Stimulated activated CD4-positive, alpha-beta T cell treated with anti-CD3 and anti-CD28 coated beads, Interleukin-1b, Interleukin-23, amount 100 ng/mL, for 4 hours (primary cell): ENCODE measurements at places on chromosomes 5 and 9.

- no peak for DNase-seq
Observed at GRCh38 chr5:23776684-23777083, 269.3 kb downstream of the PRDM9 start.

DNA sequence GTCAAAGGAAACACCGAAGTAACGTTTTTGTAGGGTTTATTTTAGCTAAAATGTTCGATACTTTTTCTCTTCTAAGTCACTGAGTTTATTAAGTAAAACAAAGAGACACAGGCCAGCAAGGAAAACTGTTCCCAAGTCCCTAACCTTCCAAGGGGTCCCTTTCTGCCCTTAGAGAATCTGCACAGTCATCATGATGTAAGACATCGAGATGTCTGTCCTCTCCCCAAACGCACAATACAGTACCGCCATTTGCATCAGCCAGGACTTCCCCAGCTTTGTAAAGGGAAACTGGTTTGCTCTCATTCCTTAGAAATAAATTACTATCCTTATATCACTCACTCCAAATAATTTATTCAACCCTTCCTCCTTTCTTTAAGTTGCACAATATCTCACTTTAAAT lies 89.3 kb downstream of the MARCHF11 start:
- no peak for DNase-seq

- no peak for DNase-seq
Observed at GRCh38 chr9:136249877-136250559, 4.4 kb upstream of the QSOX2 start.

GRCh38 chr5:179146277-179146676 lies 86.1 kb downstream of the ZNF354C start:
- DNase-seq: peak; percentile 31

DNA sequence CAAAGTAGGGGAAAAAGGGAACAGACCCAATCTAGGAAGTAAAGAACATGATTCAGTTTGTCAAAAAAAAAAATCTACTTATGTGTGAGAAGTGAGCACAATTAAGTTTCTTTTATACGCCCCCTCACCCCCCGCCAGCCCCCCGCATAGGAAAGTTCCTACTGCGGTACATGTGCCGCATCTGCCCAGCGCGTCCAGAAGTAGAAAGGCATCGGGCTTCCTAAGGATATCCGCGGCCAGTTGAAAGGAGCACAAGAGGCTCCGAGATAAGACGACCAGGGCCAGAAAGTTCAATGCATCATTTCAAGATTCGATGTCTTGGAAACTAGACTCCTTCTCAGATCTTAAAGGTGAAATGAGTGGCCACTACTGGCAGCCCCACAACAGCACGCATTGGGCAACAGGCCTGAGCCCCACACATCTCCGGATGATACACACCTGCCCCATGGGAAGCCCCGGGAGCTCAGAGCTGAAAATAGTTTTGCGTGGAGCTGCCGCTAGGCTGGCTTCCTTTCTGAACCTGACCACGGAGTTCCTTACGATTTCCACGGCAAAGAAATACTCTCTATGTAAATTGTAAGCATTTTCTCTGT lies 203.9 kb downstream of the RAB3C start:
- DNase-seq: no peak

GRCh38 chr5:21654556-21654955 lies 1198.6 kb downstream of the CDH12 start:
- DNase-seq: no peak

DNA sequence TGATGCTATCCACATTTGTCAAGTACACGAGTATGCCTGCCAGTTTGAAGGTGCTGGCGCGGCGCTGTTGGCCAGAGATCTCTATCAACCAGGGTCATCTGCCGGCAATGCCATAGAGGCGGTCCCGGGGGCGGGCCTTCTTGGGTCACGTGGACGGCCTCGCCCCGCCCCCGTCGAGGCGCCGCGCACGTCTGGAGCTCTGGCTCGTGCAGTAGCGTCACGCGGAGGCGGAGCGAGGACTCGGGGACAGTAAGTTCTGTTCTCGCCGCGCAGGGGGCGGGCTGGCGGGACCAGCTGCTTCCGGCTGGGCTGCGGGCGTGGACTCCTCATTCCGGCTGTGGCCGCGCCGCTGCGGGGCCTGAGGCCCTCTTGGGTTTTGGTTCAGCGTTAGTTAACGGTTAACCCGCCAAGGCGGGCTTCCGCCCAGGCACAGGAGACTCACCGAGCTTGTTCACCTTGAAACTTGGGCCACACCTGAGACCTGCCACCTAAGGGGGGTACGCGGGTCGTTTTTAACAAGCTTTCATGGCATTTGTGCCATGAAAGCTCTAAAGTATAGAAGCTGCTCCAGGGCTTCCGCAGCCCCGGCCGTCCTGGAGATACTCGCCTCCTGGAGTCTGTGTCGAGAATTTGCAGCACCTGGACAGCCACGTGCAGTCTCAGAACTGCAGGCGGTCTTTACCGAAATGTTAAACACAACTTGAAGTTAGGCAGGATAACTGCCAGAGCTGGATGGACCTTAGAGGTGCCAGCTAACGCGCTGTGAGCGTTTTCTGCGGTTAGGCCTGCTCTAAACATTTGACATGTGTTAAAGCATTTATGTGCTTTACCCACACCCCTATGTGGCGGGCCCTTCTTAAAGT lies at the start of gene RFESD:
RFESD (plus strand) TSS at position 209 of the 863 bp plus-strand sequence. CDS start 5,495 bp downstream, outside the sequence.
- DNase-seq: peak; percentile 90

- DNase-seq: no peak
Observed at GRCh38 chr5:19235101-19235584, 752.9 kb downstream of the CDH18 start.

DNA sequence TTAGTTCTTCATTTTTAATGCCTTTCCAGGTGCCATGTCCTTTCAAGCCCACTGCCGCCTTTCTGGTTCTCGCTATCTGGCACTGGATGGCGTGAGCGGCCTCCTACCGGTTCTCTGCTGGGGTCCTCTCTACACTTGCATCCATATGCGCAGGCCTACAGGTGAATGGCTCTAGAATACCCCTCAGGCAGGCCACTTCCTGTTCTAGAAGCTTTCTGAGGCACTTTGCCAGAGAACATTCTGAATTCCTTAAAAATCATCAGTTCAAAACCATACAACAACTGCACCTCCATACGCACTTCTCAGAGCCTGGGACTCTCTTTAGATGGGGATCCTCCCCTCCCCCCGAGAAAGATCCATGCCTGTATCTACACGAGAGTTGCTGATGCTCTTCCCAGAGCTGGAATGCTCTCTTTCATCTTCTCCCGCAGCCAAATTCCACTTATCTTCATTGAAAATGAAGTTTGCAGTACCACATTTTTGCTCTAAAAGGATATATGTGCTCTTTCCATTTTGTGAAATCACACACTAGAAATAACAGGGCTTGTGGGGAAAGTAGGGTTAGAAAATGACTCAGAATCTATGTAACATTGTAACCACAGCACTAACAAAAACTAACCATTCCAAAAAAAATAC lies 1.4 kb upstream of the LHFPL2 start:
- DNase-seq: no peak

DNA sequence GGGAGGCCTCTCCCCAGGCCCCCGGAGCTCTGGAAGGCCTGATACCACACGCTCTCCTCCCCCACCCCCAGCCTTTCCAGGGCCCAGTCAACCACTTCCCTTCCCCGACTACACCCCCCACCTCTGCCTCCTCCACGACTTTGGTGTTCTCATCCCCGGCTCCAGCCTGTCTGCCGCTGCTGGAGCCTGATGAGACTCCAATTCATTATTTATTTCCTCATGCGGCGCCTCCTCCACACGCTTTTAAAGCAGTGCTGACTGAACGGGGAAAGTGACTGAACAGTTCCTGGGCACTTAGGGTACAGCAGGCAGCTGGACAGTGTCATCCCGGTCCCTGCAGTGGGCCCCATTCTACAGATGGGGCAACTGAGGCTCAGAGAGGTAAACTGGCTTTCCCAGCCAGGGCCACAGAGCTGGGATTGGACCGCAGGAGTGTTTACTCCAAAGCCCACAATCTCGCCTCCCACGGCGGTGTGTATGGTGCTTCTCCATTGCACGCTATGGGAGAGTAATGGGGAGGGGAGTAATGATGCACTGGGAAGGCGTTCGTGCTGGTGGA lies 15.9 kb upstream of the RPL26L1 start:
- DNase-seq: no peak

- no peak for DNase-seq
Observed at GRCh38 chr5:6402939-6403338, 24.6 kb upstream of the MED10 start.

GRCh38 chr5:112203229-112203628 lies 215.8 kb downstream of the EPB41L4A start:
- no peak for DNase-seq

GRCh38 chr5:31116466-31117031 lies 76.9 kb upstream of the CDH6 start:
- DNase-seq: no peak

DNA sequence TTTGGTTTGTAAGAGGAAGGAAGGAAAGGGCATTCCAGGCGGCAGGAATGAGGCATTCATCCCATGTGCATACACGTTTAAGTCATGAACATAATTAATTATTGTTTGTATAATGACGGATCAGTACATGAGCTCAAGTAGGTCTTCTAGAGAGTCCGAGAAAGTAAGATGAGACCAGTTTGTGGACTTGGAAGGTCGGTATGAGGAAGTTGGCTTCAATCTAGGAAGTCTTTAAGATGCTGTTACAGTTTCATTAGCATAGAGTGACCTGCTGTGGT lies 2.1 kb downstream of the GTF3C4 start:
- DNase-seq: no peak

DNA sequence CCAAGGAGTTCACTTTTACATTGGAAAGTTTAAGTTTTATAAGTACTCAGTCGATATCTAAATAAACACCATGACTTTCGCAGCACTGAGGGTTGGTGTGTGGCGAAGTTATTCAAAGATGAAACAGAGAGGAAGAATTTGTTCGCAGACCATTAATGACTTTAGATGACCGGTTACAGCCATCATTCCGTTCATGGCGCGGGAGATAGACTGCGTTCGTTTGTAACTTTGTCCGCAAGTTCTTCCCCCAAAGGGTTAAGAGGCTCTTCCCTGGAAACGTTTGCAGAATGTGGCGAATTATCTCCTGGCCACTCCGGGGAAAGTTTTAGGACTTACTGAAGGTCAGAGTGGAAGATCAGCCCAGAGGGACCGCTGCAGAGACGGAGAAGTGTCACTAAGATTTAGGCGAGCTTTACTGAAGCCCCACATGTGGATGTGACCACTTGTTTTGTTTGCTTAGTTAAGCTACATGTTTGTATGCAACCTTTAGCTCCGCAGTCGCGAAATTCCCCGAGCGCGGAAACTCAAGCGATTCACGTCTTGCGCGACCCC lies 2.2 kb upstream of the FOXD1 start:
- no peak for DNase-seq

DNA sequence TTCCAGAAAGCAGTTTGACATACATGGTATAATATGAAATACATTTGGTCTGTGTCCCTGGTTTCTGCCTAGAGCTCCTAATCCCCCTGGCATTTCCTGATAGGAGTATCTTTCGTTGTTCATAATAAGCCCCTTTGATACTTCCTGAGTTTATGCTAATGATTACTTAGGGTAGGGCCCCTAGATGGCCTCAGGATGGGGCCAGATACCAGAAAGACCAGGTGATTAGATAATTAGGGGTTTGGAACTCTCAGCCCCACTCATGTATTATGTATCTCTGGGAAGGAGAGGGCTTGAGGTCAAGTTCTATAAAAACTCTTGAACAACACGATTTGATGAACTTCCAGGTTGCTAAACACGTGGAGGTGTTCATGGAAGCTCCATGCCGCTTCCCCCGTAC lies 163.3 kb upstream of the ZNF608 start:
- no peak for DNase-seq

- no peak for DNase-seq
Observed at GRCh38 chr9:36041506-36041905, 4.8 kb downstream of the RECK start.

GRCh38 chr9:6073731-6074130 lies 58.3 kb upstream of the RANBP6 start:
- no peak for DNase-seq

DNA sequence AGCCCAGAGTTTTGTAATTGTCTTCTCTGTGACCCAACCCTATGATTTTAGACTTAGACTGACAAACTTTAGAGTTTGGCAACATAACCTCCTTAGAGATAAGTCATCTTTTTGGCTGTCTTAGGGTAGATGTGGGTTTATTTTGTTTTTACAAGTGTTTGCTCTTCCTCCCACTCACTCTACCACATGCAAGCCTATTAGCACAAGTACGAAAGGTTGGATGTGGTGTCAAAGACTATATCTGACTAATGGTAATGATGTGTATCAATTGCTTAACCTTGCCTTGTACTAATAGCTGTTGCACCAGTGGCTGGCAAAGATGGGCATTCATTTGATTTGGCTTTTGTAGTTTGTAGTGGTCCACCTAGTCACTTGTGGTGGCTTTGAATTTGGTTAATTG lies 46.5 kb downstream of the SLC25A46 start:
- no peak for DNase-seq

DNA sequence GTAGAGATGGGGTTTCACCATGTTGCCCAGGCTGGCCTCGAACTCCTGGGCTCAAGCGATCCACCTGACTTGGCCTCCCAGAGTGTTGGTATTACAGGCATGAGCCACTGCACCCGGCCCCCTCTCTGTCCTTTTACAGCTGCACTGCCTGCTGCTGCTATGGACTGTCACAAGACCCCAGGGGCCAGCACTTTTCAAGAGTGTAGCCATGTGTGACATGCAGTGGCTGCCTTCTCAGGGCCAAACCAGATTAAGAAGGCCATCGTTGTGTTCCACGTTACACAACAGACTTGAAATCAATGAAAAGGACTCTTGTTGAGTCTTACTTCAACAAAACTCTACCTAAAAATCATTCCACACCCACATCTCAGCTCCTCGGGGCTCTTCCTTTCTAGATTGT lies 78.9 kb upstream of the ICE1 start:
- no peak for DNase-seq

DNA sequence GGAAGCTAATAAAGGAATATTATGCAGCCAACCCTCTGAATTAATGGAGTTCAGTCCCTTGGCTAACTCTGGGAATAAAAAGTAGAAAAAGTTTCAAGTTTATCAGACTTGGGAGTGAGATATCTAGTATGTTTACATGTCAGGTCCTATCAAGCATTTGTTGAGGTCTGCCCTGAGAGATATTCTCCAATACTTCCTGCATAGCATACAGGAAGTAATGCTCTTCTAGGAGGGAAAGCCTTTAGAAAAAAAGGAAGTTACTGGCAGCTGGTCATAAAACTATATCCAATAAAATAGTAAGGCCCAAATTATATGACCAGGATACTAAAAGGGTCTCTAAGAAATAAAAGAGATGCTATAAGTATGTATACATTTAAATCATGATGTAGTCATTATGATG lies 594.1 kb upstream of the FTMT start:
- no peak for DNase-seq

DNA sequence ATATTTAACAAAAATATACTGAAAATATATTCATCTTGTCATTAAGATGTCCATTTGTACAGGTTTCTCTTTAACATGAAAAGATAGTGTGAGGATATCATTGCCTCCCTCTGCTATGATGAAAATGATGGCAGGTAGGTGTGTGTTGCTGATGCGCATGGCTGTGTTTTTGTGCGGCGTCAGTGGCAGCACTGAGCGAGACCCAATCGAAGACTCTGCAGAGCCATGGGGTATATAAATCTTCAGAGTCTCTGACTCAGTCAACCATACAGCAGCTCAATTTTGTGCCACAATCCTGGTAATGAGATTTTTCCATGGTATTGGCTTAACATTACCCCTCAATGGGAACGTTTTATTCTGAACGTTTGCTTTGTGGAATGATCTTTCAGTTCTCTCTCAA lies 153.5 kb upstream of the IQGAP2 start:
- no peak for DNase-seq
